ENCODE measurements at places on chromosomes 3 and 15.

- no peak for DNase-seq
These were observed 16.5 kb upstream of the FAM174B start for GRCh38 chr15:92672102-92672501.

GRCh38 chr3:156543043-156543555 is 11.8 kb downstream of the SSR3 start:
- DNase-seq, result no peak

GRCh38 chr3:117572786-117573185 is 863.2 kb downstream of the TUSC7 start:
- no peak for DNase-seq

DNA sequence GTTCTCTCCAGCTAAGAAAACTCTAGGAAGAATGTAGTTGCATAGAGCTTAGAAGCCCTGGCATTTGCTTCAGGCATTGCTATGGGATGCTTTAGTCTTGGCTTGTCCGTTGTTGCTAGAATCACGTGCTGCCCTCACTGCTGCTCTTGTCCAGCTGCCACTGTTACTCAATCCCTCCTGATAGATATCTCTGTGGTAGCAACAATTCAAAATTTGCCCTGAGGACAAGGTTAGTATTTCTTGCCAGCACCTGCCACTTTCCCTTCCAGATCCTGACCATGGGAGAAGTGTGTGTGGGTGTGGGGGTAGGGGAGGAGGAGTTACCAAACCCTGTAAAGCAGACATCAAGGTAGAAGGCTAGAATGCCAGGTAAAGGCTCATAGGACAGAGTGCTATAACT is 113.8 kb downstream of the PPM1L start:
- no peak for DNase-seq

- peak; percentile 80 for DNase-seq
These were observed at the start of gene PXK for GRCh38 chr3:58332575-58333188. Gene PXK, plus strand, starts transcription at chr3:58332892. Its CDS starts 97 bp downstream, at chr3:58332989.

GRCh38 chr3:197191897-197192296 is 106.5 kb downstream of the DLG1 start:
- no peak for DNase-seq

Data from GM12892 (cell line).